ENCODE measurements at places on chromosomes 13 and 19. TPM values are rescaled to one million over a fixed set of nuclear protein-coding genes. Genes with fewer than 3 reads are reported as not detected.

- DNase-seq = no peak
Observed at GRCh38 chr19:4352701-4353121, 9.3 kb downstream of the MPND start.

The TTYH1 gene
- polyA plus RNA-seq = 0.26 TPM

DNA sequence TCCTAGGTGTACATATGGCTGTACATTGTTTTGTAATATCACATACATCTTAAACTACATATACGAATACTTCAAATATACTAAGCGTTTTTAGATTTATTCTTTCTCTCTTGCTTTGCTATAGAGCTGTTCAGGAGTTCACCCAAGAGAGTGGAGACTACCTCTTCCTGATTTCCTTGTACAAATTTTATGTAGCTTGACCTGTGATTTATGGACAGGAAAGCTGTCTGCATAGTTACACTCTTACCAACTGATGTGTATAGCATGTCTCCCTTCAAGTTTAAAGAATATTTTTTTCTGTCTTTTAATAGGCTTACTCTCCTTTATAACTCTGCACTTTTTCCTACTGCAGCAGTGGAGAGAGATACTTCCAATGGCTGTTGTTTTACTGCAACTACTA, 428.7 kb downstream of the NDFIP2 start:
- DNase-seq = no peak

DNA sequence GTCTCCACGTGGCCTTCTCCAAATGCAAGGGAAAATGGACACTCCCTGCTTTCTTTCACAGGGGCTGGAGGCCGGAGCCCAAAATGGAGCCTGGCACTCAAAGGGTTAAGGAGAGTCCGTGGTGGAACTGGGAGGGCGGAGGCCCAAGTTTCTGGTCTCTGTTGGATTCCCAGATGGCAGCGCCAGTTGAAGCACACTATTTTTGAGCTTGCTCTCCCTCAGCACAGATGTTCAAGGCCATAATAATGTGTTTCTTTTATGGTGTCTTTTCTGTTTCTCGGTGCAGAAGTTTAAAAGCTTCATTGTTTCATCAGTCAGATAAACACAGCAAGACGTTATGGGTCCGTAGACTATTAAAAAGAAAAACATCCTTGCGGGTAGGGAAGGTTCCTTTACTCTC, 67.6 kb downstream of the TNFRSF19 start:
- DNase-seq = no peak

DNA sequence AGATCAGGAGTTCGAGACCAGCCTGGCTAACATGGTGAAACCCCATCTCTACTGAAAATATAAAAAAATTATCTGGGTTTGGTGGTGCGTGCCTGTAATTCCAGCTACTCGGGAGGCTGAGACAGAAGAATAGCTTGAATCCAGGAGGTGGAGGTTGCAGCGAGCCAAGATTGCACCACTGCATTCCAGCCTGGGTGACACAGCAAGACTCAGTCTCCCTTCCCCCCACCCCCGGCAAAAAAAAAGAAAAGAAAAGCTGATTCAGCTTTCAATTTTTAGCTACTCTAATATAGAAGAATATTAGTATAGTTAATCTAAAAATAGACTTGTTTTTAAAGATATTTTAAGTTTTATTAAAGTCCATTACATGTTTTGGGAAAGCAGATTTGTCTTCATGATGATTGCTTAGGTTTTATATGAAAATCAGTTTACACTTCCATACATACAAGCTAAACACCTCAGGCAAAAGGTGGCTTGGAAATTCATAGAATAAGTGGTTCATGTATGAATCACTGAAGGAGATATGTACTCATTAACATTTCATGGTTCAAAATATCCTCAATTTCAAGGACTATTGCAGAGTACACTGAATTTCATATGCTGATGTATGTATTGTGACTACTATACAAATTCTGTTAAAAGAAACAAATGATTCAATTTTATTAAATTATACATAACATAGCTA, 165.2 kb downstream of the TDRD3 start:
- no peak for DNase-seq

DNA sequence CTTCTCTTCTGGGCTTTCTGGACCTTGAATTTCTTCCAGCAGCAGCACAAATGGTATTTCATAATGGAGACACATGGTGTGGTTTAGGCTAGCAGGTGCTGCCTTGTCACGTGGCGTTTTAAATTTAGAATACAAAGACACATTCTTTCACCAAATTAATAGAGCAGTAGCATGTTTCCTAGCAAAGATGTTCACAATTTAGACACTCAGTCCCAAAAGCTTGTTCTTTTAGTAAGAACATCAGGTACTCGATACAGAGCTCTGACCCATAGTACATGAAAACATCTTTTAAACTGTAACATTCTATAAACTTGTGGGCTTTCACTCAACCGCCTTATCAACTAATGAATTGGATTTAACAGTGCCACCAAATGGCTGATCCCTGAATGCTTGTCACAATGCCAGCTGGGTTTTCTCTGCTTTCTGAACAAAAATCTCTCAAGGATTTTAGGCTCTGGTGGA, 290.1 kb downstream of the DCLK1 start:
- no peak for DNase-seq

The ICAM4 gene
- 4.2 TPM for polyA plus RNA-seq

GRCh38 chr19:8557642-8558238, 19.5 kb downstream of the MYO1F start:
- DNase-seq = no peak

The CGB8 gene
- polyA plus RNA-seq = not detected

DNA sequence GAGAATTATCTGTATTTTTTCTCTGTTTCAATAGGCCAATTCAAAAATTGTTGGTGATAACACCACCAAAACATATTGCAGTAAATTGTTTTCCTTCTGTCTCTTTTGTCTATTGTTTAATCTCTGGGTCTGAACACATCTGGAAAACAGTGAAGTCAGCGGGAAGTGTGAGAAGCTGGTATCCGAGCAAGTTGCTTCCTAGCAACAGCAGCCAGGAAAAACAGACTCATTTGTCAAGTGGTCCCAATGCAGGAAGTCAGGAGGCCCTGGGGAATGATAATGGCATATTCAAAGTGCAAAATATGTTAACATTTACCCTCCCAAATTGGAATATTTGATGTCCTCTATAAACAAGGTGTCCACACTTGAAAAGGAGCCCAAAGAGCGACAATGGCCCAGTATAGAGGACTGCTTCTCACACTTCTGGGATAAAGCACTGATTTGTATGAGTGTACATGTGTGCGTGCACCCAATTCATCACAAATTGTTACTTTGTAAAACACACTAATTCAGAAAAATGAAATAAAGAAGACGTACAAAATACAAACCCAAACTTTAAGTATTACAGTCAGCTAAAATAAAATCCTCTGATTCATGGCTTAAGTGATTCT, 515.0 kb downstream of the TBC1D4 start:
- DNase-seq = no peak

- DNase-seq = no peak
Observed at GRCh38 chr13:102870677-102871415, 25.0 kb downstream of the ERCC5 start.

GRCh38 chr19:15212711-15213110, 11.9 kb upstream of the NOTCH3 start:
- no peak for DNase-seq

DNA sequence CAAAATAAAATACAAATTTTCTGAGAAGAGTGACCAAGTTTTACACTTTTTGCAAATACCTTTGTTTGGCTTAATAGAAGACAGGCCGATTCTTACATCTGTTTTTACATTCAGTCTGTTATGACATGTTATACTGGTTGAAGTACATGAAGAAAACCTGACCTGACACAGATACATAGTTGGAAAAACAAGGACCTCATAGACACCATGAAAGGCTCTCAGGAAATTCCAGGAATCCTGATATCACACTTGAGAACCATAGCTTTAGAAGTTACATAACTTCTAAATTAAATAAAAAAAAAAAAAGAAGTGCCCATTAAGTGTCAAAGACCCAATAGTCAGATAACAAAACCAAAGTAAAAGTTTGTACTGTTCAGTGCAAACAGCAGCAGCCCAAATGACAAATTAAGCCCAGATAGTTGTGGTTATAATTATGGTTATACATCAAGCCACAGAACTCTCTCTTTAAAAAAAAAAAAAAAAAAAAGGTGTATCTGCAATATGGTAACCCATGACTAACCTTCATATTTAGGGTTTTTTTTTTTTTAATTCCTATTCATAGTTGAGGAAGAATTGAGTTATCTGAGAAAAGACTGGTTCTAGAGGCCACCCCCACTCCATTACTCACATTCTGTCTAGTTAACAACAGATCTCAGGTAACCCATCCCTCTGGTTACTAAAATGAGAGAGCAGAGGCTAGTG, 19.8 kb downstream of the RBM26 start:
- DNase-seq = no peak

- no peak for DNase-seq
Observed at GRCh38 chr13:96460609-96461008, 370.7 kb downstream of the HS6ST3 start.

The PGLYRP1 gene
- not detected for polyA plus RNA-seq

DNA sequence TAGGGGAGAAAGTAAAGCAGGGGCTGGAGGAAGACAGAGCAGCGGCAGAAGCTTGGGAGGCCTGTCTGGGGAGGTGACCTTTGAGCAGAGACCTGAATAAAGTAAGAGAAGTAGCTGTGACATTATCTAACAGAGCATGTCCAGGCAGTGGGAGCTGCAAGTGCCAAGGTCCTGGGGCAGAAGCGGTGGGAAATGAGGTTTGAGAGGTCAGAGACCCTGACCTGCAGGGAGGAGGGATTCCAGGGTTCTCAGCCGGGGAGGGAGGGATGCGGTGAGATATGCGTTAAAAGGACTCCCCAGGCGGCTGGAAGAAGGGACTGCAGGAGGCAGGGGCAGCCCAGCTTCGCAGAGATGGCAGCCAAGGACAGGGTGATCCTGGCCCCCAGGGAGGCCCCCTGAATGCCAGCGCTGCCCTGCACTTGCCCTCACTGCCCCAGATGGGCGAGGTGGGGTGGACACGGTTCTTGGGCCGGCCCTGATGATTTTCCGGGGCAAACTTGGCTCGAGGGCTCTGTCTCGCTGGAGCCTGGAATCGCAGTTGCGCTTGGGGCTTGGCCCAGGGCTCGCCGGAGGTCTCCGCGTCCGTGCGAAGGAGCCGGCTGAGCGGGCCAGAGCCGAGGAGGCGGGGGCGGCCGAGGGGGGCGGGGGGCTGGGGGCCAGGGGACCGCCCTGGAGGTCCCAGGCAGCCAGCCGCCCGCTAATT, 3.2 kb downstream of the CRLF1 start:
- no peak for DNase-seq

The SMIM7 gene
- 75.2 TPM for polyA plus RNA-seq

The NLRP9 gene
- polyA plus RNA-seq = not detected

DNA sequence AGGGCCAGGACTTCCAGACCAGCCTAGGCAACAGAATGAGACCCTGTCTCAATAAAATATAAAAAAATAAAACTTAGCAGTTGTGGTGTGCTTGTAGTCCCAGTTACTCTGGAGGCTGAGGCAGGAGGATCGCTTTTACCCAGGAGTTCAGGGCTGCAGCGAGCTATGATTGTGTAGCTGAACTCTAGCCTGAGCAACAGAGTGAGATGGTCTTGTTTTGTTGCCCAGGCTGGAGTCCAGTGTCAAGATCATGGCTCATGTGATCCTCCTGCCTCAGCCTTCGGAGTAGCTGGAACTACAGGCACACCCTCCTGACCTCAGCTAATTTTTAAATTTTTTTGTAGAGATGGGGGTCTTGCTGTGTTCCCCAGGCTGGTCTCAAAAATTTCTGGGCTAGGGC, 4.3 kb upstream of the JUNB start:
- no peak for DNase-seq

DNA sequence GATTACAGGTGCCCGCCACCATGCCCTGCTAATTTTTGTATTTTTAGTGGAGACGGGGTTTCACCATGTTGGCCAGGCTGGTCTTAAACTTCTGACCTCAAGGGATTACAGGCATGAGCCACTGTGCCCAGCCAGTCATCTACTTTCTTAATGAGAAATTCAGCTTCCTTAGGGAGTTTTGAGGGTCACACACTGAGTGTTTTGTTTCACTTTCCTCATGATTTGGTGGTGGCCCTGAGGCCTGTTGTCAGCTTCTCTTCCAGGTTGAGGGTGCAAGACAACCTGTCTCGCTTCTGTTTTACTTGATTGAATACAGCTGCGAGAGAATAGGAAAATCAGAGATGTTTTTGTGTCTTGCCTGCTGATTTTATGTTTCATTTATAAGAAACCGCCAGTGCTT, 9.9 kb downstream of the FRY start:
- peak; percentile 49 for DNase-seq

GRCh38 chr13:32911506-32911905, 104.7 kb upstream of the KL start:
- no peak for DNase-seq

DNA sequence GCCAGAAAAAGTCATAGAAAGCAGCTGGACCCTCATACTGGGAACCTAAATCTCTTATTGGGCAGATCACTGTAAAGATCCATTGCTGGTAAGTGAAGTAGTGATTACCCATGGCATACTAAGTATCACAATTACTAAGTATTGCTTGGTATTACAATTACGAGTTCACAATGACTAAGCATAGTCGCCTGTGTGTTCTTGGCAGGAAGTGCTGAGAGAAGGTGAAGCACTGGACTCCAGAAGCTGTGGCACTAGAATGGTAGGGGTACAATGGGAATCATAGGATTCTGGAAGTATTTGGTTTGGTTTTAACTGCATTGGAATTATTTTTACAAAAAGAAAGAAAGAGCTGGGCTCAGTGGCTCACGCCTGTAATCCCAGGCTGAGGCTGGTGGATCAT, 20.3 kb downstream of the LGALS16 start:
- peak; percentile 66 for DNase-seq

- no peak for DNase-seq
Observed at GRCh38 chr13:91331047-91331915, 16.2 kb upstream of the MIR17HG start.

DNA sequence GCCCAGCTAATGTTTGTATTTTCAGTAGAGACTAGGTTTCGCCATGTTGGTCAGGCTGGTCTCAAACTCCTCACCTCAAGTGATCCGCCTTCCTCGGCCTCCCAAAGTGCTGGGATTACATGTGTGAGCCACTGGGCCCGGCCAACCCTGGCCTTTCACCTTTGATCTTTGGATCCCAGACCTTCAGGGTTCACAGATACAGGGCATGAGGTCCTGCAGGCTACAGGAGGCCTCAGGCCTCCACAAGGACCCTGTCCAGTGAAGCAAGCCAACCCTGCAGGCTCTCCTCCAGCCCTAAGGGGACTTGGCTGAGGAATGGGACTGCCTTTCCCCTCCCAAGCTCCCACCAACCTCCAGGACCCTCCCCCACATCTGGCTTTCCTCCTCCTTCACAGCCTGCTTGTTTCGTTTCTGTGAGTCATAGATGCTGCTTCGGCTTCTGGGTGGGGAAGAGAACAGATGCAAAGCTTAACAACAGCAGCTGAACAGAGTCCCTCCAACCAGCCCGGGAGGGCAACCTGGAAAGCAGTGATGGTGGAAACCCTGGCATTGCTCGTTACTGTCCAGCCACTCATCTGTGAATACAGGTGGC, 11.8 kb downstream of the ARHGEF18 start:
- no peak for DNase-seq

The MYO16 gene
- polyA plus RNA-seq = not detected

The LMTK3 gene
- 0.03 TPM for polyA plus RNA-seq

GRCh38 chr13:23651439-23651838, 81.2 kb downstream of the TNFRSF19 start:
- DNase-seq = no peak

GRCh38 chr13:73482556-73482955, 423.8 kb downstream of the KLF5 start:
- DNase-seq = no peak

The APOE gene
- polyA plus RNA-seq = 0.36 TPM
